ENCODE measurements at places on chromosomes 3 and 15. TPM values are rescaled to one million over a fixed set of nuclear protein-coding genes. Genes with fewer than 3 reads are reported as not detected.

Gene LYZL4
- total RNA-seq, result not detected

Gene KLF15
- total RNA-seq, result 182 TPM

Gene OR5H15
- not detected for total RNA-seq

Gene SLC12A1
- total RNA-seq, result not detected

Gene CP
- 46.3 TPM for total RNA-seq

GRCh38 chr15:100463515-100463914 lies 65.2 kb downstream of the CERS3 start:
- no peaks in the 10 kb centered on the region for H3K27me3 ChIP-seq
- no peaks in the 10 kb centered on the region for H3K36me3 ChIP-seq

- peaks cover 4% of the 10 kb centered on the region for H3K36me3 ChIP-seq
- no peak for DNase-seq
- no peak overlapping the region for H3K4me3 ChIP-seq
- no peaks in the 10 kb centered on the region for H3K27me3 ChIP-seq
- no peaks in the 10 kb centered on the region for H3K4me1 ChIP-seq
- H3K27ac ChIP-seq, result no peak overlapping the region
These were observed 9.2 kb downstream of the CCDC14 start for GRCh38 chr3:123951522-123952447.

DNA sequence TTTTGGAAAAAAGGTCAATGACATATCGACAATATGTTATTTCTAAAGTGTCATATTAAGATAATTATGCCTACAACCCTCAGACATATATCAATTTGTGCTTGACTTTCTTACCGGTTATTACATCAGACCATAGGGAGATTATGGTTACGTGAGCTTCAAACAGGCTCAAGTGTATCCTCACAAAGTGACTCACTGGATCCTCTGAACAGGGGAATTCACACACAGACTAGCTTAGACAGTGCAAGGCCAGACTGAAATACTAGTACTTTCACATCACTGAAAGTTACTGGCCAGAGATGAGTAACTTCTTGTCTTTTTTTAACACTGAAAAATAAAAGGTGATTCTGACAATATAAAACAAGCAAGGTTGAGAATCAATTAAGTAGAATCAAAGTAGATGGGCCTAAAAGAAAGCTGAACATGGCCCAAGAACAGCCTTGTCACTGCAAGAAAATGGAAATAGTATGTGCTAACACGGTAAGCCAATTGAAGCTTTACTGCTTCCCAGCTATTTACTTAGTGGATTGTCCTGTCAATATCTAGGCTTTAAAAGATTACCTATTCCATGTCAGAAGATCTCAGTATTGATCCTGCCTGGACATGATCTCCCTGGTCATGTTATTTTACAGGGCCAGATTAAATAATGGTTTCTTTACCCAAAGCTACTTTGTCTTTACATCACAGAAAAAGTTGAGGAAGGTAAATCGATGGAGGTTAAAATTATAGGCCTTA lies 848.6 kb downstream of the ROBO1 start:
- H3K27ac ChIP-seq, result no peak overlapping the region
- no peak for DNase-seq
- H3K4me1 ChIP-seq, result peaks cover 13% of the 10 kb centered on the region
- H3K27me3 ChIP-seq, result no peaks in the 10 kb centered on the region

DNA sequence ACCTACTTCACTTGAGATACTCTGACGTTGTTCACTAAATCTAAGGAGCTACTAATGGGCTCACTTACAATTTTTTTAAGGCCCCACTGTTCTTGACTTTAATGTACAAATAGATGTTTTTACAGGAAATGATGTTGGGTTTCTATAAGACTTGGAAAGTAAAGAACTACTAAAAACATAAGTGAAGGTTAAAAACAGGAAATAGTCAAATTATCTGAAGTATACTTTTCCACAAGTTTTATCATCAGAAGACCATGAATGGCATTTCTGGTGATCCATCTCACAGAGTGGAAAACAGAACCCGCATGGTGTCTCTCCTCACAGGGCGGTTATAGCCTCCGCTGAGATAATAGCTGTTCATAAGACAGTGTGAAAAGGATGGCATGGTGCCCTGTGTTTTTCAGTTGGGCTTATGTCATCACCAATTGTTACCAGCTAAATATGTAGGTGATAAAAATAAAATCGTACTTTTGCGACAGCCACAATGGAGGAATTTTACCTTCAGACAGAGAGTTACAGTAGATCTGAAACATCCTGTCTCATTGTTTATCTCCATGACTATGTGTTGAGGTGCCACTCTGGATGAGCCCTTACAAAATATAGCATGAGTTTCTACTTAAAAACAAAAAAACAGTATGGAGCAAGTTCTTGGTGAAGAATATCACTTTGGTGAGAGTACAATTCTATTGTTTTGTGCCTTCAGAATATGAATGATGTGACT lies 462.4 kb downstream of the RAP2B start:
- no peaks in the 10 kb centered on the region for H3K36me3 ChIP-seq
- DNase-seq, result no peak
- no peaks in the 10 kb centered on the region for H3K4me1 ChIP-seq
- no peak overlapping the region for H3K27ac ChIP-seq

- DNase-seq, result no peak
- H3K4me3 ChIP-seq, result no peak overlapping the region
- H3K4me1 ChIP-seq, result no peaks in the 10 kb centered on the region
These were observed 116.2 kb downstream of the NSUN3 start for GRCh38 chr3:94179059-94179458.

GRCh38 chr3:174397848-174398247 lies 461.3 kb upstream of the NAALADL2 start:
- no peak overlapping the region for H3K27ac ChIP-seq
- DNase-seq, result no peak
- no peaks in the 10 kb centered on the region for H3K27me3 ChIP-seq
- H3K4me3 ChIP-seq, result no peak overlapping the region

- H3K36me3 ChIP-seq, result peaks cover 59% of the 10 kb centered on the region
- peaks cover 27% of the 10 kb centered on the region for H3K4me1 ChIP-seq
- H3K27me3 ChIP-seq, result no peaks in the 10 kb centered on the region
- H3K27ac ChIP-seq, result peak overlapping the region; percentile 60
These were observed 13.2 kb downstream of the TKT start for GRCh38 chr3:53242642-53243041.

DNA sequence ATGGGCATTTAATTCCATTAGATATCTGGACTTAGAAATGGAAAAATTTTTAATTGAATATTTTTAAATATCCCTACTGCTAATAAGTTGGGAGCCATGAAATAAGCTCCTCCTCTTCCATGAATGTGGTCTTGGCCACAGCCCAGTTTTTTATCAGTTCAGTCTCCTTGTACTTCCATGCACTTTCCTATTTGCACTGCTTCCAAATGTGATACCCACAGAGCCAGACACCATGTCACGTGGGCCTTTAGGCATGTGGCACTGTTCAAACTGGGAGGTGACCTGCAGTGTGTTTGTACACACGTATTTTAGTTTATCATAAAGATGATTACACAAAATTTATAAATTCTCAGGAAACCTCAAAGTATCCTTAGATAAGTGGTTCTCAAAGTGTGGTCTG lies 80.1 kb upstream of the DGKG start:
- H3K4me3 ChIP-seq, result no peak overlapping the region
- no peaks in the 10 kb centered on the region for H3K36me3 ChIP-seq
- no peaks in the 10 kb centered on the region for H3K4me1 ChIP-seq
- H3K27me3 ChIP-seq, result no peaks in the 10 kb centered on the region
- H3K27ac ChIP-seq, result no peak overlapping the region

DNA sequence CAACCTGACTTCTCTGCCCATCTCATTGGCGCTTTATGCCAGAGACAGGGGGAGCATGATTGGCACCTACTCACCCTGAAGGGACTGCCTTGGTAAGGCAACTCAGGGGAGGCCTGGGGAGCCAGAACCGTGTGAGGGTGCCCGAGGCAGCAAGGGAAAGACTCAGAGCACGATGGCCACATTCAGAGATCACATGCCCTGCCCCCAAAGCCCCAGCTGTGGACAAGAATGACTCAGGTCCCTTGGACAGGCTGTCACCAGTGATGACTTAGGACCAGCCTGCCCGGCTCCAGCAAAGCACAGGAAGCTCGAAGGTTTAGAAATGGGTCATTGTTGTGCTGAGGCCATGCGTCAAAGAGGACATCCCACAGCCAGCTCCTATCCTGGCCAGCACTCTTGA lies 49.1 kb upstream of the LIMD1 start:
- DNase-seq, result no peak
- no peaks in the 10 kb centered on the region for H3K36me3 ChIP-seq
- no peaks in the 10 kb centered on the region for H3K27me3 ChIP-seq
- H3K4me3 ChIP-seq, result no peak overlapping the region
